Stimulated activated CD4-positive, alpha-beta T cell treated with anti-CD3 and anti-CD28 coated beads, Interleukin-4, amount 100 ng/mL, for 4 hours (primary cell): ENCODE measurements at places on chromosomes 3 and 15.

- DNase-seq = no peak
Observed at GRCh38 chr3:174333640-174334039, 525.5 kb upstream of the NAALADL2 start.

DNA sequence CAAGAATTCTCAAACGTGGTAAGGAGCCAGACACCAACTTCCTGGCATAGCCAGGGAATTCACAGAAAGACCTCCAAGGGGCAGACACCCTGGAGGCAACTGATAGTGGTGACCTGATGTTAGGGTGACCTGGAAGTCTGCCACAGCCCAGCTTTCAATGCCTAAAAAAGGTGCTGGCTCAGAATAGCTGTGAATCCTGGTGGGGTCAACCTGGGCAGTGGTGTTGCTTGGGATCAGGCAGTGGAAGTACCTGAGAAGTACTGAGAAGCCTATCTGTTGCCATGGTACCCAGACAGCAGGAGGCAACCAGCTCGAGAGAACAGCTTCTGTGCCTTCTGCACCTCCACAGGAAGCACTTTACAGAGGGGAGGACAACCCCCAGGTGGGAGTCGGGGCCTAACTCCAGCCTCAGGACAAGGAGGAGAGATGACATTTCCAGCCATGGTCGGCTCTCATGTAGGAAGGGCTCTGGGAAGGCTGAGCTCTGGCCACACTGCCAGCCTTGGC lies 55.4 kb upstream of the LARS2 start:
- no peak for DNase-seq

- no peak for DNase-seq
Observed at GRCh38 chr15:39508536-39508935, 72.3 kb upstream of the THBS1 start.

DNA sequence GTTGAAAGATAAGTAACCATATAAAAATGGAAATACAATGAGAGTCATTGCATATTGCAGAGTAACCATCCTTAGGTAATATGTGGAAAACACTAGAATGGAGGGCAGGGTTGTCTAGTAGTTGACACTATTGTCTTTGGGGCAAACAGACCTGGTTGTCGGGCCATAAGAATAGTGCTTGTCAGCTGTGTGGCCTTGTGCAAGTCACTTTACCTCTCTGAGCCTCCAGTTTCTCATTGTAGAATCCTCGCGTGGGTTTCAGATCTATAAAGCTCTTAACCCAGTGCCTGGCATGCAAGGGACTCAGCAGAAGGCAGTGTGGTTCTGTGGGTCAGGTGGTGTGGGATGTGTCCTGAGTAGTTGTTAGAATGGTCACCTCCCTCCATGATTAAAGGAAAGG lies 32.0 kb downstream of the MRPS25 start:
- DNase-seq = no peak

GRCh38 chr3:141274411-141275031 lies 42.9 kb downstream of the PXYLP1 start:
- DNase-seq = no peak

- DNase-seq = no peak
Observed at GRCh38 chr3:141086188-141086587, 35.0 kb downstream of the SPSB4 start.

GRCh38 chr3:99049164-99049563 lies 147.7 kb upstream of the DCBLD2 start:
- DNase-seq = no peak
